ENCODE measurements at places on chromosomes 2 and 18.

- no peak for DNase-seq
Observed at GRCh38 chr2:217016796-217017419, 157.0 kb upstream of the TNP1 start.

GRCh38 chr2:159880729-159881128, 82.7 kb upstream of the CD302 start:
- DNase-seq, result no peak

DNA sequence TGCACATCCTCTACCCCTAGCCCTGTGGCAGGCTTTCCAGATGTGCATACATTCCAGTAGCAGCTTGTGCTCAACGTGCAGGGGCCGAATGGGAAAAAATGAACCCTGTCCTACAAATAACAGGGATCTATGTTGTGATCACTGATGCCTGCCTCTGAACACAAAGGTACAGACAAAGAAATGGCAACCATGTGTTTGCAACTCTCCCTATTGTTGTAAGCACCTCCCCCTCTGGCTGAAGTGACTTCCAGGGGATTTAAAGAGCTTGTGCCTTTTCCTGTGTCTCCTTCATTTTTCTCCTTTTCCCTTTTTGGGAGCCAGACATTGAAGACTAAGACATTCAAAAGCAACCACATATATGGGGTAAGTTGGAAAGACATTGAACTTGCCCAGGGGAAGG, 21.6 kb downstream of the ARHGAP25 start:
- no peak for DNase-seq

DNA sequence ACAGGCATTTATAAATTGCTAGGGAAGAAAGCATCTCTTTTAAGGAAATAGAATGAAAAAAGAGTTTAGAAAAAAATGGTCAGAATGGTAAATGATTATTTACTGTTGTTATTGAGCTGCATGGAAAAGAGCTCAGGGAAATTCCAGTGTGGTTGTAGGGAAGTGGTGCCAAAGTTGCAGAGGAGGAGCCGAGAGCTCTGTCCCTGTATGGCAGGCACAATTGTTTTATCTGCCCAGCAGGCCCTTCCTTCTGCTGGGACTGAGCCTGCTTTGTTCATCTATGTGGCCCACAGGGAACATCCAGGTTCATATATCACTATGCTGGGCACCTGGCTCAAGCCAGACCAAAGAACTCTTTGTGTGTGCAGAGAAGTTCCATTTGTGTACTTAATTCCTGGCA, 80.8 kb upstream of the AGAP1 start:
- no peak for DNase-seq

DNA sequence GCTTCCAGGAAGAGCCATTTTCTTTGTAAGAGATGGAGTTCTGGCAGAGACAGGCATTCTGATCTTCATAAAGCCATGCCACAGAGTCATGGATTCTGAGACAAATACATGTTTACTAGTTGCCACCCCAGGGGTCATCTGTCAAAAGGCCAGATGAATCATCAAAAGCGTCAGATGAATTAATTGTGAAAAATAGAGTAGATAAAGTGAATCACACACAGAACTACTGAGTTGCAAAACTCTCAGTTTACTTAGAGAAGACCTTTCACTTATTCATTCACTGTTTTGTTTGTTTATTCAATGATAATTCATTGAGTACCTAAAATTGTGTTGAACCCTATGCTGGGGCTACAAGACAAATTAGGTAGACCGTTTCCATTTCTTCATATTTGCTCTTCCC, 157.7 kb upstream of the SERPINE2 start:
- no peak for DNase-seq

DNA sequence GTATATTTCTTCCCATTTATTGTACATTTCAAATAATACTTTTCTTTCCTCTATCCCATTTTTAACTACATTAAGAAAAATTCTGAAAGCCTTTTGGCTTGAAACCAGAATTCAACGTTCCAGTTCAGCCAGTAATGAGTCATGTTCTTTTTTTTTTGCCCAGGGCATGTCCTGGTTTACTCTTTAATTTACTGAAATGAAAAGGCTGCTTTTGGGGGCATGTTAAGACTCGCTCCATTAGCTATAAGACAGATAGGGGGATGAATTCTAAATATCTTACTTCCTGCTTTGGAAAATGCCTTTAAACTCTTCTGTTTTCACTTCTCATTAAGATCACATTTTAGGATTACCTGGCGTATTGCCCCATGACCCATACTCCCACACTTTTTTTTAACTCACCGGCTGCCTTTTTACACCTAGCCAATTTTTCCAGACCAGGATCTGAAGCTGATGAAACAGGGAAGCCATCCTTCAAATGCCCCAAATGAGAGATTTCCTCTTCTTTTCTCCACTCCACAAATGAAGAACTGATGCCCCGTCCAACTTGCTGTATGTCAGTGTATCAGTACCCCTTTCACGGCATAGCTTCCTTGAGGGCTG, 585 bp downstream of the ABCA12 start:
- DNase-seq, result no peak

DNA sequence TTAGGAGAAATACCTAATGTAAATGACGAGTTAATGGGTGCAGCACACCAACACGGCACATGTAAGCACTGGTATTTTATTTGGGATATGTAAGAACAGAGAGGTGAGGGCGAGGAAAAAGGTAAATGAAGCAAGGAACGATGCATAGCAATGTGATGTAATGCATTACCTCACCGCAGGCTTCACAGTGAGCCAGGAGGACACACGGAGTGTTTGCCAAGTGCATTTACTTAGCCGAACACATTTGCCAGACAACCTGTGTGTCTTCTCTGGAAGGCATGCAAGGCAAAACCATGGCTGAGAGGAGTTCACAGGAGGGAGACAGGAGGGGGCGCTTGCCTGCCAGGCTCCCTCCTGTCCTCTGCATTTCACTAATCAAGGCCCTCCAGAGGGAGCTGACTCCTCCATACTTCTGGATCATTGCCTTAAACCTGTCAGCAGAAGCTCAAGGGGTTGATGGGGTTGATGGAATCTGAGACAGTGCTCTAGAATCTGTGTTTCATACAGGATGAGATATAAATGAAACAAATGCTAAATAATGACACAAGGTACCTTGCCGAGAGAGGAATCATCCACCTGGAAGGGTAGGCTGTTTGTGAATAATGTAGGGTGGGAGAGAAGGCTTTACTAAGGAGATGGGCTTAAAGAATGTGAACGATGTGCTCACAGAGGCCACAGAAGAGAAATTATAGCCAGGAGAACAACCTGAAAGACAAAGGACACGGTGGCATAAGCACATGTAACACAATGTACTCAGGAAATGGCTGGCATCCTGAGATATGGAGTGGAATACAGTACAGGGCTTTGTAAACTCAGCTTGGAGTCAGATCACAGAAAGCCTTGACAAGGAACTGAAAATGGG, 9.1 kb upstream of the TPRKB start:
- no peak for DNase-seq

- no peak for DNase-seq
Observed at GRCh38 chr2:68870215-68870614, 982 bp downstream of the BMP10 start.

DNA sequence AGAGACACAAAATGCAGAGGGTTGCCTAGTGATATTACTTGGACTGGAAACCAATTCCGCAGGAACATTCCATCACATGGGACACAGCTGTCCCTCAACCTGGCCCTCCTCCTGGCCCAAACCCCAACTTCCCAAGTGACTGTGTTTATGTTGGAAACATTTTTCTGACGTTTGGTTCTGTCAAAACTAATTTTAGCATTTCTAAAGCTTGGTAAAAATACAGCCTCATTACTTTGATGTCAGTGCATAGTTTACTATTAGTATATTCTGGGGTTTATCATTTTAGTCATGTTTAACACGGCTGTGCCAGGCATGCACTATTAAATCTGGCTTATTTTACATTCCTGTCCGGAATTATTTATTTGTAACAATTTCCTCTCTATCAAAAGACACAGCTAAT, 69.9 kb downstream of the GLI2 start:
- no peak for DNase-seq

DNA sequence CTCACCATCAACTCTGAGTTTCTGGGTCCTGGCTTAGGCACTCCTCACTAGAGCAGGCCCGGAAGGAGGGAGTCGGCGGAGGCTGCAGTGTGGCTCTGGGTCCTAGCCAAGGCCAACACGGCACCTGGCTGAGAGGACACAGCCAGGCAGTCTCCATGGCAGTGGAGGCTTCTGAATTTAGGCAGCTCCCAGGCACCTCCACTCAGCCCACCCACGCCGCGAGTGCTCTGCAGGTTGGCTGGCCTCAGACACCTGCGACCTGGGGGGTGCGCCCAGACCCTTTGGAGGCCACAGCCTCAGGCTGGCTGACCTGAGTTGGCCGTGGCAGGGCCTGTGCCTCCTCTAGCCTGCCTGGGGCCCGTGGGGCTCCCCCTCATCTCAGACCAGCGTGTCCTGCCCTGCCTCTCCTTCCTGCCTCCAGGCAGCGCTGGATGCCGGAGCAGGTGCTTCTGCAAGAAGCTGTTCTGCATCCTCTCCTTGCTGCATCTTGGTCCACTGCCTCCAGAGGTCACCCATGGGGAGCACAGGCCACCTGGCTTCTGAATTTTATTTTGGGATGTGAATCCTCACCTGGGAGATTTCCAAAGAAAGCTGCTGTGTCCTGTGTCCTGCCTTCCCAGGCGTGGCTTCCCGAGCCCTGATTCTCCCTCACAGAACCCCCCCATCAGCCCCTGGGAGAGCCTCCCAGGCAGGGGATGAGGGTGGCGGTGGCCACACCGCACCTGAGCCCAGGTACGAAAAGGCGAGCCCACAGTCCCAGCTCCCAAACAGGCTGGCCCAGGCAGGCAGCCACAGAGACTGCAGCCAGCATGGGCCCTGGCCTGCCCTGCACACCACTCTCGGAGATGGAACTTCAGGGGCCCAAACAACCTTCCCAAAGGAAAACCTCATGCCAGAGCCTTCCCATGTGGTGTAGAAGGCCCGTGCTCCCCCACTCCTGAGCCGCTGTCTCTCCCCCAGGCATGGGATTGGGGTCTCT, 23.4 kb downstream of the AQP12A start:
- no peak for DNase-seq

- DNase-seq, result no peak
Observed at GRCh38 chr2:150484461-150485021, 2.9 kb downstream of the RND3 start.

DNA sequence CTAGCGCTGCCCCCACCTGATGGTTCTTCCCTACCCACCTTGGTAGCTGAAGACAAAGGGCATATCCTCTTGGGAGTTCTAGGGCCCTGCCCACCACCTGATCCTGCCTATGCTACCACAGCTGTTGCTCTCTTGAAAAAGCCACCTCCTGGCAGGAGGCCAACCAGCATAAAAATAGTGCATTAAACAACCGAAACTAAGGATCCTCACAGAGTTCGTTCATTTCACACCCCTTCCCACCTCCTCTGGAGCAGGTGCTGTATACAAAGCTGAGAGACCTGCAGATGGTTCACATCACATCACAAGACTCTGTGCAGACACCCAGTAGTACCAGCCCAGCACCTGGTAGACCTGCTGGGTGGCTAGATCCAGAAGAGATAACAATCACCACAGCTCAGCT, 1348.0 kb upstream of the TMEFF2 start:
- no peak for DNase-seq

Data from NCI-H526 treated with DMSO at 0.1 percent for 48 hours (cell line).